Fibroblast of the aortic adventitia (primary cell): ENCODE measurements at places on chromosomes 5 and 9. TPM values are rescaled to one million over a fixed set of nuclear protein-coding genes. Genes with fewer than 3 reads are reported as not detected.

- peak; percentile 13 for DNase-seq
Observed at GRCh38 chr5:33509036-33509435, 68.3 kb downstream of the TARS1 start.

GRCh38 chr5:102270036-102270435, 26.0 kb downstream of the SLCO4C1 start:
- no peak for DNase-seq

- DNase-seq, result no peak
Observed at GRCh38 chr5:145835848-145836239, 702 bp upstream of the PRELID2 start.

DNA sequence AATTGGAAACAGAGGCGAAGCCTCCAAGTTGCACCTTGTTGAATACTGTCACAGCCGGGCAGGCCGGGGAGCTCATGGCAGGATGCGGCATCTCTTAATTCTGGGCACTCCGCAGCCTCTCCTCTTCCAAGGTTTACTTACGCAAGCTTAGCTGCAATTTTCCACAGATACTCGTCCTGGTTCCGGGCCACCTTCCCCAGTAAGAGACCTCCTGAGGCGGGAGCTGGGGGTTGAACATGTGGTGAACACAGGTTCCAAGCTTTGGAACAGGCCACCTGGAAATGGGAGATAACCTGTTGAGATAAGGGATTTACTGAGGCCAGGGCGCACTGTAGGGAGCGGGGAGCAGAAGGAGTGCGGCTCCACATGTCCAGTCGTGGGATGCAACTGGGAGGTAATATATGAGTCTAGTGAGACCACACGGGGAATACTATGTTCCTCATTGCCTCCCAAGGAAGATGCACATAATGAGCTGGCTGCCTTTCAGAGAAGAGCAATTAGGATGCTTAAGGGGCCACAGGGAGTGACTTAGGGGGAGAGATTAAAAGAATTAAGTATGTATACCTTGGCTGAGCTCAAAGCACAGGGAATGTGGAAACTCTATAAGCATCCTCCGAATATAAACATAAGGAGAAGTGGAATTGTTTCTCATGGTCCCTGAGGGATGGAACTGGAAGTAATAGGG, 335.2 kb downstream of the CWC27 start:
- DNase-seq, result no peak

GRCh38 chr5:50965654-50966375, 299.4 kb downstream of the PARP8 start:
- no peak for DNase-seq

GRCh38 chr5:151886546-151887275, 37.9 kb downstream of the GLRA1 start:
- no peak for DNase-seq

GRCh38 chr5:178642351-178642909, 15.6 kb upstream of the CLK4 start:
- peak; percentile 84 for DNase-seq

- DNase-seq, result peak; percentile 35
Observed at GRCh38 chr5:138752341-138752950, 779 bp upstream of the CTNNA1 start.

GRCh38 chr5:31317665-31318064, 124.2 kb downstream of the CDH6 start:
- DNase-seq, result no peak

The SV2C gene
- total RNA-seq, result 0.08 TPM in 1 of 2 replicates, not detected in the other

The ELOVL7 gene
- 0.18 TPM in 1 of 2 replicates, not detected in the other for total RNA-seq

The BASP1 gene
- 18.5 and 50.7 TPM in 2 replicates for total RNA-seq

The BARX1 gene
- total RNA-seq, result 0.09 TPM in 1 of 2 replicates, not detected in the other

The LHX3 gene
- total RNA-seq, result not detected in 2 replicates
